T47D (cell line): ENCODE measurements at places on chromosomes 16 and 17.

DNA sequence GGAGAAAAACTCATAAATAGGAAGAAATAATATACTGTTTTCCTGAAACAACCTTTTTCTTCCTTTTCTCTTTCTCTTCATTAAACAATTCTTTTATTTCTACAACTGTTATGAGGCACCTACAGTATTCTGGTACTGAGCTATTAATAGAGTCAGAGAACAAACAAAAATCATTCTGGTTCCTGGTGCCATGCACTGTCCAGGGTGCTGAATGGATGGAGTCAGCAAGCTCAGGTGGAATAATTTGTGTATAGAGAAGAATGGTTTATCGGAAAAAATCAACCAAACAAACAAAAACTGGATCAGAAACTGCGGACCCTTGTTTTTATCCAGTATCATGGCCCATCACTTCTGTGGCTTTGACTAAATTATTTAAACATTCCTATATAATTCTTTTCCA is 430.3 kb upstream of the GOT2 start:
- DNase-seq, result peak; percentile 55

DNA sequence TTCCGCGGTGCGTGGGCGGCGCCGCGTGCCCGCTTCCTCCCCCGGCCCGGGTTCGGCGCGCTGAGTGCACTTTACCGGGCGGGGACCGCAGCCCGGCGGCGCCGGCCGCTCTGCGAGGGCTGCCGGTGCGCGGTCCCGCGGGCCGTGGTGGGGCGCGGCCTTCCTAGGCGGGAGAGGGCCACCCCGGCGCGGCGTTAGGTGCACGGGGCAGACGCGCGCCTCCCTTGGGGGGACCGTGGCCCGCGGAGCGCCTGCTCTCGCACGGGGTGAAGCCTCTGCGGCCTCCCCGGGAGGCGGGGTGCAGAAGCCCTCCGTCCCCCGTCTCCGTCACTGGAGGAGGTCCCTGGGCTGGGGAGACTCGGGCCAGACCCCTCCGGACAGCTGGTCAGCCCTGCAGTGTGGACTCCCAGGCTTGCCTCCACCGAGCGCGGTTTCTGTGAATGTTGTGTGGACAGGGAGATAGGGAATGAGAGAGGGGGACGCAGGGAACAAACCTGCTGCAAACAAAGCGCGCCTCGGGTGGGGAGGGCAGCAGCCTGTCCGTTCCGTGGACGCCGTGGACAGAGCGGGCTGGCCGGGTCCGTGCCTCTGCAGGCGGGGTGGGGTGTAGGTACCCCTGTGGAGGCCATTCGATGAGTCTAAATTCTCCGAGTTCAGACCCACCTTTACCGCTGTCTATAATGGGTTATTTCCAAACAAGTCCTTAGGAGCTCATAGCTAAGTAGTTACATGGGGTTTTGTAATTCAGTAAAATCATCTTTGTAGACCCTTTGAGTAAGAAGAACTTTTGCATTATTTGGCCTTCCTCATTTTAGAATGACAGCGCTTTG is 721 bp downstream of the TBCD start:
- DNase-seq, result peak; percentile 35

- DNase-seq, result no peak
Observed at GRCh38 chr16:9817586-9817985, 364.6 kb downstream of the GRIN2A start.

DNA sequence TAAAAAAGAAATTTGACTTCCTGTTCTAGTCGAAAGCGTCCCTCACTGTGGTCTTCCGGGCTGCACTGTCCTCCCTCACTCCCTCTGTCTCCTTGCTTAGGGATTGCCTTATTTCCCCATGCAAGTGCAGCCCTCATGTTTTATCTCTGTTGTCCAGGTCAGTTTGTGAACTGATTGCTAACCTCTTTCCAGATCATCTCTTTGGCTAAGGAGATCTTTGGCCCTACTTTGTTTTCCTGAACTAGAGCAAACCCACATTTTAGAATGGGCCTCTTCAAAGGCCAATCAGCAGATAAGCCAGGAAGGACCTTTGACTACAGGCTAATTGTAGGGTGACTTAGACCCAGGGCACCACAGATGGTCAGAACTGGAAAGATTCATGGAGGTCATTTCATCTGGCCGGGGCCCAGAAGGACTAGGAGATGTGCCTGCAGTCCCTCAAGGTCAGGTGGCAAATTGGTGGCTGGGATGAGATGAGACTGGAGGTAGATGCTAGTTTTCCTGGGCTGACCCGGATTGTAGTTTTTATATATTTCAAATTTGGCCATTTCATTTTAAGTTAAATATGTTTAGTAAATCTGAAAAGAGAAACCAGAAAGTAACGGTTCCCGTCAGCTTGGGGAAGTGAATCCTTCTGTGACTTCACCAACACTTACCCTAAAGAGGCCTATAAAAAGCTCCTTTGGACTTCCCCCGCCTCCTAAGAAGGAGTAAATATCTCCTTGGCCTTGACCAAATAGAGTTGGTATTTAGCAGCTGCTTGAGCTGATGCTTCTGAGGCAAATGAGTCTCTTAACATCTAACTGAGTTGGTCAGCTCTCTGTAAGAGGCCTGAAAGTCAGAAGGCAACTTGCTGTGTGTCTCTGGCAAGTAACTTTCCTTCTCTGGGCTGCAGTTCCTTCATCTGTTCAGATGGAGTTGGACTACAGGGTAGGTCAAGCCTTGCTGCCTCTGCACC is 6.2 kb upstream of the SLC25A19 start:
- no peak for DNase-seq

DNA sequence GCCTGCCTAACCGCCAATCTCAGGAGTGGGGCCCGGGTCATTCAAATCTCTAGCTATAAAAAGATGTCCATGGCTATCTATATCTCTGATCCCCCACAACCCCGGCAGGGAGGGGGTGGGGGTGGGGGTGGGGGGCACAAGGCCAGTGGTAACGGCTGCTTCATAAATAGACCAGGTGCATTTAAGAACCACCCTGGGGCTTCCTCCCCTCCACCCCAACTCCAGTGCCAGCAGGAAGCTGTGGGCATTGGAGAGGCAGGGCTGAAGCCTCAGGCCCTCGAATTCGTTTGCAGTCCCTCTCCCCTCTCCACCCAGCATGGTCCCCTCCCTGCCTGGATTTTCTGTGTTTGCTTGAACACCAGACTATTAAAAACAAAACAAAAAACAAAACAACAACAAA is 56.0 kb downstream of the RAP1GAP2 start:
- DNase-seq, result no peak

DNA sequence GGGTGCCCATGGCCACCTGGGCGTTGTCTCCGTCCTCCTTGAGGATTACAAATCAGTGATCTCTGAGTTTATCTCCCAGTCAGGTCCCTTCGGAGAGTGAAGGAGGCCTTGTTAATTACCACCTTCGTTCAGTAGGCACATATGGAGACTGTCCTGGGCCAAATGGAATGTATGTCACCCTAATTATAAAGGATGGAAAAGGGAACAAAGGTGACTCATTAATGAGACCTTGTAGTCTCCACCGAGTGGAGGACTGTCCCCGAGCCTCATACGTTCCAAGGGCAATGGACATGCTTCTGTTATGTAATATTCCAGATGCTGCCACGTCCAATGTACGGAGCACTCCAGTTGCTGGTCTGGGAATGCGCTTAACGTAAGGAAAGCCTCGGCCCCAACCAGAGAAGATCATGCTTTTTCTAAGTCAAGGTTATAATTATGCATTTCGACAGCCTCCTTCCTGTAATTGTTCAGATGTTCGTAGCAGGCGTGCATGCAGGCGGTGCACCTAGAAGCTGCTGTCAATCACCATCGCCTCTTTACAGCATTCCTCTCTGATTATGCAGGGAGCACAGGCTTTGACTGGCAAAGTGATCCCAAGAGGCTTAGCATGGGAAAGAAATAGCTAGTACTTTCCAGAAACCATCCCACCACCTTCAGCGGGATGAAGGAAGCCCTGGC is 22.4 kb upstream of the SEC14L1 start:
- no peak for DNase-seq

DNA sequence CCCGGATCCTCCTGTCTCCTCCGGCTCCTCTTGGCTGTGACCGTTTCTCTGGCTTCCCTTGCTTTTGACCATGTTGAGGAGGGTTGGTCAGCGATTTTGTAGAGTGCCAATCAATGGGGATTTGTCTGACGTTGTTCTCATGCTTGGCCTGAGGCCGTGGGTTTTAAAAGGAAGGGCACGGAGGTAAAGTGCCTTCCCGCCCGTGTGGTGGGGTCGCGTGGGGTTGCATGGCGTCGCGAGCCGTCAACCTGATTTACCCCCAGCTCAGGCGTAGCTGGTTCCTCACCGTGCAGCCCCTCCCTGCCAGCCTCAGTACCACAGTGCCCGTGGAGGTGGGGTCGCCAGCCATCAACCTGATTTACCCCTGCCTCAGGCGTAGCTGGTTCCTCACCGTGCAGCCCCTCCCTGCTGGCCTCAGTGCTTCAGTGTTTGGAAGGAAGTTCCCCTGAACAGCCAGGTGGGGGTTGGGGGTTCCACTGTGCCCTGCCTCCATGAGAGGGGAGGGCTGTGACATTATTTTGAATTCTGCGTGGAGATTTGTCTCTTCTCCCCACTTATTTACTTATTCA is 5.0 kb downstream of the TPSAB1 start:
- no peak for DNase-seq
